ENCODE measurements at places on chromosomes 11 and 22.

- DNase-seq = no peak
Measured at GRCh38 chr22:49590851-49591445, 236.7 kb downstream of the BRD1 start.

- DNase-seq = no peak
Measured at GRCh38 chr11:119180729-119181676, 4.3 kb upstream of the NHERF4 start.

- no peak for DNase-seq
Measured at GRCh38 chr22:23899042-23899745, 5.0 kb downstream of the MIF start.

GRCh38 chr11:35115688-35116030 lies 23.3 kb upstream of the CD44 start:
- DNase-seq = no peak

- DNase-seq = peak; percentile 15
Measured at GRCh38 chr11:60084631-60085273, 3.7 kb upstream of the MS4A2 start.

DNA sequence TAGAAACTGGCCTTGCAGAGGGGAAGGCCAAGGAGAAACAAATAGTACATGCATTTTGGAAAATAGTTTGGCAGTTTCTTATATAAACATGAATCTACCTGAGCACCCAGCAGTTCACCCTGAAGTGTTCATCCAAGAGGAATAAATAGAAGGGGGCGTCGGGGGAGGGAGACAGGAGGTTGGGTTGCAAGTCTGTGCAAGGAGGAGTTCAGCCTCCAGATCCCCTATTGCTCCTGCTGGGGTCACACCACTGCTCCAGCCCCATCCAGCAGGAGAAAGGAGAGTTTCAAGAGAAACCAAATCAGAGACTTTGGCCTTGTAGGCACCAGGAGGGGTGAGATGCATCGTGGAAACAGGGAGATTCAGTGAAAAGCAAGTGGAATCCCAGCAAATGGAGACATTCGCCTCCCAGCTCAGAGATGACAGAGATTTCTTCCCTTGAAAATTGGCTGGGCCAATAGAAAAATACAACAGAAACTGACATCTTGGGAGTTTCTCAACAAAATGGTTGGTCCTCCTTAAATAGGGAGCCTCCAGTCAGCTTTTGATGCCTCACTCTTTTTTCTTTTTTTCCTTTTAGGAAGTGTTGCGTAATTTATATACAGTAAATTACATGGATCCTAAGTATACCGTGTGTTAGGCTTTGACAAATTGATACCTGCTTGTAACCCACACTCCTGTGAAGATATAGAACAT lies 34.1 kb downstream of the OTOG start:
- DNase-seq = no peak

DNA sequence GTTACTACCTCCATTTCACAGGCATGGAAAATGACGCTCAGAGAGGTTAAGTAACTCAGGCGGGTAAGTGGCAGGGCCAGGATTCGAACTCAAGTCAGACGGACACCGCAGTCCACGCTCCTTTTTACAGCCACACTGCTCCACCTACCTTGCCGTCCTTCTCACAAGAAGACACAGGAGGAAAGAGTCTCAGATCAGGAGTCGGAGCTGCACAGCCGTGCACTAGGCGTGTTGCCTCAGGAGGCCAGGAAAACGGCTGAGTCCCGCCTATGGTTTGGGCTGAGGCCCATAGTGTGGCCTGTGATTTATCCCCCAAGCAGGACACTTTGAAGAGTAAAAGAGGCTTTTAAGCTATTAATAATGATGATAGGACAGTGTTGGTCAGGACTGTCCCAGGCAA lies 44.7 kb upstream of the CD5 start:
- no peak for DNase-seq

- no peak for DNase-seq
Measured at GRCh38 chr11:796565-797295, 1.4 kb downstream of the SLC25A22 start.

- no peak for DNase-seq
Measured at GRCh38 chr11:88359541-88359940, 22.0 kb upstream of the CTSC start.

GRCh38 chr11:15555161-15555560 lies 440.4 kb downstream of the INSC start:
- DNase-seq = no peak

- no peak for DNase-seq
Measured at GRCh38 chr11:68138237-68138636, 17.0 kb upstream of the CHKA start.

DNA sequence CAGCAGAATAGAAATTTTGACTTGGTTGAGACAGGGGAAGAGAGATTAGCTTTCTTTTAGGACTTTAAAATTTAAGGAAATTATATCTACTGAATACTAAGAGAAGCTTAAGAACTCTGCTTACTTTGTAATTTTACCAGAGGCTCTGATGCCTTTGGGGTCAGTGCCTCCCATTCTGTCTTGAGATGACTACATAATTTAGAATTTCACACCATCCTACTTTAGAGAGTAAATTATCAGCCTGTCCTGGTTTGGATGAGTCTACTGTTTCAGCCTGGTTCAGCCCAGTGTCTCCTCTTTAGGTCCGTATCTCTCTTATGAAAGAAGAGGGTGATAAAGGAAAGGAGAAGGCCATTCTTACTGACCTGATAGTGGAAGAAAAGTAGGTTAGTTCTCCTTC lies 9.8 kb downstream of the NUCB2 start:
- DNase-seq = no peak

DNA sequence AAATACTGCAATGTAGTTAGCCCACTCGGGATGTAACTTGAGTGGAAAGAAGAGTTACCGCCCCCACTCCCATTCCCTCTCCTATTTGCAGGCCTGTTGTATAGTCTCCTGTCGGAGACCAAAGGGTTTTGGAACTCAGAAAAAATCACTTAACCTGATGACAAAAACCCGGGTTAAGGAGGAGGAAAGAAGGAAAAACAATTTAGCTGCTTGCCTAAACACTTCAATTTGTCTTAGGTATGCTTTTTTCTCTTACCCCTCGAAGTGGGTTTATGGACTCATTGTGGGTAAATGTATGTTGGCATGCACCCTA lies 2.2 kb downstream of the YAP1 start:
- DNase-seq = peak; percentile 23

DNA sequence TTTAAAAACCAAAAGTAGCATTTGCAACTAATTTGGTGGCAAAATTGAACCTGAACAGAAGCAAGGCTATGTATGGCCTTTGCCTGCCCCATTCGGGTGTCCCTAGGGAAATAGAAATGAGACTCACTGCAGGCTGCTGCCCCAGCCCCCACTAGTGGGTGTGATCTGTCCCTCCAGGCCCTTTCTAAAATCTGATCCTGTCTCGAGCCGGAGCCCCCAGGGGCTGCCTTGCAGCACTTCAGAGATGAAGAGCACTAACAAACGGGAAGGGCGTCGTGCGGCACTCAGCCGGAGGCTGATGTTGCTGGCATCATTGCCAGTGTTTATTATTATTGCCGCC lies 43.2 kb downstream of the CD82 start:
- no peak for DNase-seq

DNA sequence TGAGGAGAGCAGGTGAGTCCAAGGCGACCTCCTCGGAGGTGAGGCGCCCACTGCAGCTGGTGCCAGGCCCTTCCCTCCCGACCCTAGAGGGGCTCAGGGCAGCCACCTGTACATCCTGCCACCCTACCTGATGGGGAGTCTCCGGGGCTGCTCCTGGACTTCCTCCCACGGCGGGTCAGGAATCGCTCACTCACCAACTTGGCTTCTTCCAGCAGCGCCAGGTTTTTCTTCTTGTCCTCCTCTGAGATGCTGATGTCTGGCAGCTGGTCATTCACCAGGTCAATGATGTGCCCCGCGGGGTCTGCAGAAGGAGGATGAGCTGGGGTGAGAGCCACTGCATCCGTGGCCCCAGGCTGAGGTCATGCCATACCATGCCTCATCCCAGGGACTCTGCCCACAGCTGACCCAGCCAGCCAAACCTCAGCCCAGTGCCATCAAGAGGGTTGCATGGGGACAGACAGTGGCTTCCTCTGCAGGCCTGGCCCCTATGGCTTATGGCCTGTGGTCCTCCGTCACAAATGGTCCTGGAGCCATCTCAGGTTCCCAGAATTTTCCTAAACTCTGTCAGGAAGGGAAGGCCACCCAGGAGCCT lies 61.0 kb upstream of the LYVE1 start:
- DNase-seq = no peak

DNA sequence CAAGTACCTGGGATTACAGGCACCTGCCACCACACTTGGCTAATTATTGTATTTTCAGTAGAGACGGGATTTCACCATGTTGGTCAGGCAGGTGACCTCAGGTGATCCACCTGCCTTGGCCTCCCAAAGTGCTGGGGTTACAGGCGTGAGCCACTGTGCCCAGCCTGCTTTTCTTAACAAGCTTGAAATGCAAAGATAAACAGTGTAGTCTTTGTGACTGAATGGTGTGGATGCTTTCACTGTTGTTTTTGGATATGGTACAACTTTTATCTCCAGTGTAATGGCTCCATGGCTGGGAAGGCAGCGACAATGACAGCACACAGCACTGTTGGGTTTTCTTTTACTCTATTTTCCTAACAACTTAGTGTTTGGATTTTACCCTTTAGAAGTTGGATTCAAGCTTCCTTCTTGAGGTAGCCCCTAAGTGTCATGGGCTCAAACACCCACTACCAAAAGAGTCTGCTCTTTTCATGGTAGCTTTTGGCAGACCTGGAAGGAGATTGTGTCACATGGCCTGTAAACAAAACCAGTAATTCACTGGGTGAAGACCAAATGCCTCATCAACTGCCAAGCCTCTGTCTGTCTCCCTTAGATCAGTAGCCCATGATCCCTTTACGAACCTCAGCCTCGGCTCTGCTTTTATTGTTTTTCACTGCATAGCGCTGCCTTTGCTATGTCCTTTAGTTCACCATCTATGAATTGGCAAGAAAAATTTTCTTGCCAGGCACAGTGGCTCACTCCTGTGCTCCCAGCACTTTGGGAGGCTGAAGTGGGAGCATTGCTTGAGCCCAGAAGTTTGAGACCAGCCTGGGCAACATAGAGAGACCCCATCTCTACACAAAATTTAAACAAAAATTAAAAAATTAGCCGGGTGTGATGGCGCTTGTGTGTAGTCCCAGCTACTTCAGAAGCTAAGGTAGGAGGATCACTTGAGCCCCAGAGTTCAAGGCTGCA lies 6.4 kb downstream of the VPS51 start:
- no peak for DNase-seq

- DNase-seq = peak; percentile 56
Measured at GRCh38 chr11:103892603-103893002, 143.8 kb upstream of the DDI1 start.

DNA sequence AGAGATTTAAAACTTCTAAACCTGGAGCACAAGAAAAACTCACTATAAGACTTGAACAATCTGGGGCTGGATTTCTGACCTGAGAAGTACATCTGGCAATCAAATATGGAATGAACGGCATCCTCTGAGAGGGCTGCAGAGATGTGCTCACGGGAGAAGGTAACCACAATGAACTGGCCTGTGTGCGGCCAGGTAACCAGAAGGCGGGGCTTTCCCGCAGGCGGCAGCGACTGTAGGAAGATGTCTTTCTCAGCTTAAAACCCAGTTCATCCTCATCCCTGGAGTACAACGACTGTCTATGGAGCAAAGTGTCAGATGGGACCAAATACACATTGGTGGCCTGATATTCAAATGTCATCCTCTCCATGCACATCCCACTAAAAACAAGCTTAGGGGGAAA lies 24.5 kb downstream of the MICAL3 start:
- peak; percentile 25 for DNase-seq

DNA sequence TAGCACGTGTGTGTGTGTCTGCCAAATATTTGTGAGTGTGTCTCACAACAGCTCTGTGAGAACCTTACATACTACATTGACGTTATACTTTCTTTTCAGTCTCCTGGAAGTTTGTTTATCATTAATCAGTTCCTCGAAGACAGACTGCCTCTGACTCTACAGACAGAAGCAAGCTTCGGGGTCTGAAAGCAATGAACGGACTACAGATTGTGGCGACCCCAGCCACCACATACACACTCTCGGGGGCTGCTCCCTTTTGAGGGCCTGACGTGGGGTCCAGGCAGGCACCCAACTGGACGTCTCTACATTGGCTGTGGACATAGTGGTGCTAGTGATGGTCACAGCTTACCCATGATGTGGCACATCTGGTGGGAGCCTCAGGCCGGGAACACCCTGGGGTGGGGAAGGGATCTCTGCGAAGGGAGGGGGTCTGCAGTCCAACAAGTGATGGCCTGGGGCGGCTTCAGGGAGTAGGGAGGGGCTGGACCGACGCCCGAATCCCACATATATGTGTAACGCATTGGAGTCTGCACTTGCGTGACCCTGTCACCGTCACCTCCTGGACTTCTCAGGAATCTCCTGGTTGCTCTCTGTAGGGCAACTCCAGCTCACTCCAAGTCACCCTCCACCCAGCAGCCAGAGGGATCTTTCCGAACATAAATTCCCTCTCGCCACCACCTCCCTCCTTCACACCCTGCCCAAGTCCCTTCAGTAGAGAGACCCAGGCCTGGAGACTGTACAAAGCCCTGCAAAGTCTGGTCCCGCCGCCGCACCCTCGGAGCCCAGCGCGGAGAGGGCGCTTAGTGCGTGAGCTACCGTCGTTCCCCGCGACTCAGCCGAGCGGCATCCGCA lies 30.4 kb upstream of the TRIM29 start:
- DNase-seq = no peak

- no peak for DNase-seq
Measured at GRCh38 chr22:27571463-27572277, 229.9 kb downstream of the MN1 start.

DNA sequence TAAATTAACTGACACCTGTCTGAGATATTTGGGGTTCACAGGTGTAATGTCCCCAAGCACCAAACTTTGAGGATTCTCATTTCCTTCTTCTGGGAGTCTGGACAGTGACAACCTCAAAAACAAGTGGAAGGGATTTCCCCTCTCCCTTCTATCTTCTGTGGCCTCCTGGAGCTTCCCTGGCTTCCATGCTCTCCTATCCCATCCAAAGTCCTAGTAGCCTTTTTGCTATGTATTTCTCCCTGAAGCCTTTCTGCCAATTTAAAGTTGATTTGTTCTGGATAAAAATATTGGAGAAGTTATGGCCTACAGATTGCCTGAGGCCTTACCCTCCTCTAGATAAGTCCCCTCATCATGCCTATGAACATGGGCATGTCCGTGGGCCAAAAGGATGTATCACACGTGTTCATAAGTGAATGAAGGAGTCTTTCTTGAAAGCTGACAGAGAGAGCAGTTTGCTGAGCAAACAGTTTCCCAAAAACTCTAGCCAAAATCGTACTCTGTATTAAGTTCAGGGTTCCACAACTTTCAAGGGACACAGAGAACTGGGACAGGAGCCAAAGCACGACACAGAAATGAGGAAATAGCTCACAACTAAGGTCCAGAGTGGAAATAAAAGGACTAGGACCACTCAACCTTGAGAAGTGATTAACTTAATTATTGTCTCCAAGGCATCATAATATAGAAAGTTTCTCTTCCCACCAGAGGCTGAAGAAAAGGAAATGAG lies 6.7 kb downstream of the HEPACAM start:
- DNase-seq = no peak

DNA sequence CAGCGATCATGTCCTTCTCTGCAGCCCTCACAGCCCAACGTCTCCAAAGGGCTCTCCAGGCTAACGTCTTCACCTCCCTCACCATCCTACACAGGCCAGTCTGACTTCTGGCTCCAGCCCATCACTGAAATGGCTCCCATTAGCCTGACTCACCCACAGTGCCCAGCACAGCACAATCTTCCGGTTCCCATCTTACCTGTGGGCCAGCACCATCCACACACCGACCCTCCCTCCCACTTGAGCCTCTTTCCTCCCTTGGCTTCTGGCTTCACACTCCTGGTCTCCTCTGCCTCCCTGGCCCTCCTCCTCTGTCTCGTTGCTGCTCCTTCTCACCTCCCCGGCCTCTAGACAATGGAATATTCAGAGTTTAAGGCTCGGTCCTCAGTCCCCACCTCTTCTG lies 51.2 kb downstream of the PDE2A start:
- DNase-seq = no peak

Measured in PC-3 (cell line).